ENCODE measurements at places on chromosomes 3 and 15.

GRCh38 chr15:40245666-40246450, 7.0 kb downstream of the PAK6 start:
- DNase-seq: no peak

DNA sequence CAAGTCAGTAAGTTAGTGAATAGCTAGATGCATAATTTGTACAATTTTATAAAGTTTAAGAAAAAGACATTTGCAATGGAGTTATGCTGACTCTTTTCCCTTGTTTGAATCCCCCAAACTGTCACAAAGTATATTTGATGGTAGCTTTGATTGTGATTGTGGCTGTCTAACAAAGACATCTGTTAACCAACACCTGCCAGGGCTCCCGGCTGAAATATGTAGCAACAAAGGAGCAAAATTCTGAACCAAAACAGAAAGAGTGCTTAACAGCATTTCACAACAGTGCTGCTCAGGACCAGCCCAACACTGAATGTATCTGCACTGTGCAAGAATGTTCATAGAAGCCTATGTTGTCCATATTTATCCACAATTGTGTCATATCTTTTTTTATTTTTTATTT, 39.4 kb downstream of the LEO1 start:
- no peak for DNase-seq

DNA sequence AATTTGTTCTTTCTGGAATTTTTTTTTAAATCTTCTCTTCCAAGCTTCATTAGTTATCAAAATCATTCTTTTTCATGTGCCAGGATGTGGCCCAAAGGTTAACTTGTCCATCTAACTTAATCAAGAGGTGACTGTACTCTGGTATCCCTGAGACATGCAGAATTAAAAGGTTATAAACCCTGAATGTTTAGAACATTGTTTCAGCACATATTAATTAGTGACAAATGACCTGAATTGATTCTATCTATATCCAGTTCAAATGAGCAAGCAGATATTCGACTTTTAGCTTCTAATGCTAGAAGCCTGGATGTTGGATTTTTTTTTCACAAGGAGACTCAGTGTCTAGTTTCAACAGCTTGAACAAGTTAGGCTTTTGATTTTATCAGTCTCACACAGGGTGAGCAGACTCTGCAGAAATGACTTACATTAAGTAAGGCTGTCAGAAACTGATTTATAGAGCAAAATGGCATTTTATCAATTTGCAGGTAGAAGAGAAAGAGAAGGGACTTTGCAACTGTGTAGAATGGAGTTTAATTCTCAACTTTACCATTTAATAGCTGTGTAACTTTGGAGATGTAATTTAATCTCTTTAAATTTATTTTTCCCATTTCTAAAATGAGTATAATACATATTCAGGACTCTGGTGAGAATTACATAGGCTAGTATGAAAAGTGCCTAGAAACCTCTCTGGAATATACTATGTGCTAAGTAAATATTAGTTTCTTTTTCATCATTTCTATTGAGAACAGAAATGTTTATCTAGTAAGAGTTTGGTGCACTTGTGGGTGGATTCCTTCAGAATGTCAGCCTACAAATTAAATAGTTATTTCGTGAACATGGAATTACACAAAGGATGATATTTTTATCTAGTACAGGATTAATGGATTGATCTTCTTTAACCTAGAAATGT, 100.0 kb downstream of the ALCAM start:
- DNase-seq: no peak

- DNase-seq: no peak
Measured at GRCh38 chr15:67130166-67130565, 64.8 kb downstream of the SMAD3 start.

DNA sequence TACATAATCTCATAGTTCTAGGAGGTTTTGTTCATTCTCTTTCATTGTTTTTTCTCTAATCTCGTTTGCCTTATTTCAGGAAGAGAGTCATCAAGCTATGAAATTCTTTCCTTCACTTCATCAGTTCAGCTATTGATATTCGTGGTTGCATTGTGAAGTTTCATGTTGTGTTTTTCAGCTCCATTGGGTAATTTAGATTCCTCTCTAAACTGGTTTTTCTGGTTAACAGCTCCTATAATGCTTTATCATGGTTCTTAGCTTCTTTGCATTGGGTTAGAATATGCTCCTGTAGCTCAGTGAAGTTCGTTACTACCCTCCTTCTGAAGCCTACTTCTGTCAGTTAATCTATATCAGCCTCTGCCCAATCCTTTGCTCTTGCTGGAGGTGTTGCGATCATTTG, 69.4 kb upstream of the CD96 start:
- no peak for DNase-seq

DNA sequence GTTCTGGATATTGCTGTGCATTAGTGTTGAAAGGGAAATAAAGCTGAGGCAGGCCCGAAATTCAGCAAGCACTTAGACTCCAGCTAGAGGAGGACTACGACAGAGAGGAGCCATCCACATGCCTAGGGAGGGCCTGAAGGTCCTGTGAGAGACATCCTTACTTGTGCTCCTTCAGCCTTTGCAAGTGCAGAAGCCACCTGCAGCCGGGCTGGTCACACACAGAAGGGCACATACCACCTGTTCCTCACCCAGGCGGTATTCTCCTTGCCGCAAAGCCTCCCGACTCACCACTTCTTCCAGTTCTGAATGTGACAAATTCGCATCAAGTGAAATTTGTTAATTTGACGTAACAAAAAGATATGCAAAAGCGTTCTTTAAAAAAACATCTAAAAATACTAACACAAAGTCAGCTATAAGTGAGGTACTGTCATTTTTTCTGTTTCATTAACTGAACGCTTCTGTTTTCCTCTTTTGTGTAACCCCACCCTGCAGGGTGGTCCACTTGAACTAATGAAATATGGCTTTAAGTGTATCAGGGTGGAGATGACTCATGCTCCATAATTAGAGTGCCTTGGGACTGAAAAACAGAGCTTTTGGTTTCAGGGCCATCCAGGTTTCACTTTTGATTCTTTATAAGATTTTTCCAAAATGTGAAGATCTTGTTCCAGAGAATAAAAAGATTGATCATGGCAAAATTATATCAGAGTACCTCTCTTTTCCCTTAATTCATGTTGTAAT, 467.9 kb upstream of the ATP11B start:
- DNase-seq: no peak

DNA sequence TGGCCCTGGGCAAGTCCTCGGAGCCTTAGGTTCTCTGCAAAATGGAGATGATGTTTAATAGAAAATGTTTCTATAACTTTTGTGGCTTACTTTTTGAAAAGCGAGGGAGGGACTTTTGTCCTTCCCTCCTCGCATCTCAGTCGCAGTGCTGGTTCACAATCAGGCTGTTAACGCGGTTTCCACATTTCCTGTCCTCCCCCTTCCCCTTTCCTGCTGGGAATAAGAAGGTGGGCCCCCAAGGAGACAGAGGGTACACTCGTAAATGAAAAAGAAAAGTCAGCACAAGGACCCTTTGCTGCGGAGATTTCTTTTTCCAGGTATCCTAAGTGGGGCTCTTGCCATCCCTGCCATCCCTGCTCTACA, 29.5 kb downstream of the ARHGAP31 start:
- DNase-seq: no peak

GRCh38 chr3:147090461-147090860, 315.9 kb downstream of the ZIC4 start:
- no peak for DNase-seq

- no peak for DNase-seq
Measured at GRCh38 chr3:186381424-186382216, 19.6 kb upstream of the DGKG start.

DNA sequence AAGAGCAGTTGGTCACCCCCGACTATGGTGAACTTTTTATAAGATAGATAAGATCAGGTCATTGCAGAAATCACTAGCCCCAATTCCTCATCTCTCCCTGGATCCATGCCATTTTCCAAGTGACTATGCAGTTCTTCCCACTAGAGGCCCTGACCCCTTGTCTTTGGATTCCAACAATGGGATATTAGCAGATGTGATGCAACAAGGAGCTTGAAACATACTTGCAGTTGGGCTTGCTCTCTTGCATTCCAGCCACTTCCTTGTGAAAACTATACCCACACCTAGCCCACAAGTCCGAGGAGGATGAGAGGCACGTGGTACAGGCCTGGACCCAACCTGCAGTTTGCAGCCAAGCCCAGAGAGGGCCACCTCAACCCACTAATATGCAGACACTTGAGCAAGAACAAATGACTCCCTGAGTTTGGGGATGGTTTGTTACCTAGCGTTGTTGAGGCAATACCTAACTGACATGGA, 60.6 kb downstream of the SUCLG2 start:
- no peak for DNase-seq

- no peak for DNase-seq
Measured at GRCh38 chr15:57589281-57589680, 2.4 kb upstream of the MYZAP start.

GRCh38 chr3:132378048-132378762, 39.1 kb upstream of the DNAJC13 start:
- no peak for DNase-seq

GRCh38 chr15:39803016-39803415, 20.4 kb upstream of the FSIP1 start:
- no peak for DNase-seq

- no peak for DNase-seq
Measured at GRCh38 chr15:39781967-39782302, 706 bp downstream of the FSIP1 start.

- peak; percentile 35 for DNase-seq
Measured at GRCh38 chr15:85430406-85431204, 50.2 kb downstream of the AKAP13 start.

DNA sequence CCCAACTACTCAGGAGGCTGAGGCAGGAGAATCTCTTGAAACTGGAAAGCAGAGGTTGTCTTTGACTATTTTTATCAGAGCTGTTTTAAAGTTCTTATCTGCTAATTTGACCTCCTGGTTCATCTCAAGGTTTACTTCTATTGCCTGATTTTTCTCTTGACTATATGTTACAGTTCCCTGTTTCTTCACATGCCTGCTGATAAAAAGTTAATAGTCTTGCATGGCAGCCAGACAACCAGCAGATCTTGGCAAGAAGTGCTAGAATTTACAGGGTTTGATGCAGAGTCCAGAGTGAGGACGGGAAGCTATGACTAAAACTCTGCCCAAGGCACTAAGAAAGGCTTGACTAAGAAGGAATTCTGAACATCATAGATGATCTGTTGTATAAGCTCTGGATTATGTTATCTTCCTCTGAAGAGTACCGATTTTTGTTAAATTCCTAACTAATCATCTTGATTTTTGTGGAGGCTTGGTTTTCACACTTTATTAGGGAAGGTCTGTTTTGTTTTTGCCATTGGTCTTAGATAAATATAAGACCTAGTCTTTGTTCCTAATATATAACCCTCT, 85.9 kb downstream of the CHSY1 start:
- no peak for DNase-seq

- peak; percentile 46 for DNase-seq
Measured at GRCh38 chr3:197501879-197502620, 53.7 kb downstream of the BDH1 start.

- no peak for DNase-seq
Measured at GRCh38 chr15:82150645-82151044, 104.8 kb upstream of the MEX3B start.

DNA sequence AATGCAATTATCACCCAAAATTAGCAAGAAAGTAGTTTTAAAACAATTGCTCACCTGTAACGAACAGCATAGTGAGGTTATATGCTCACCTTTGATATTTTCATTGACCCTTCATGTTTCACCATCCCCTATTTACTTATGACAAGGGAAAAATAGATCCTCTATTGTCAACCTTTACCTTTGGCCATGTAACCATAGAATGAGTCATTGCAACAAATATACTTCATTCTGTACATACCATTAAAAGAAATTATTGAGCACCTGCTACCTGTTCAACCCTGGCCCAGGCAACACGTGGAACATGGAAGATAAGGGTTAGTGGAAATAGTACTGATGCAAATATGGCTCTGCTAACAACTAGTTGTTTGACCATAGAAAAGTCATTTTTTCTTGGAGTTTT, 20.2 kb downstream of the LSAMP start:
- DNase-seq: no peak

DNA sequence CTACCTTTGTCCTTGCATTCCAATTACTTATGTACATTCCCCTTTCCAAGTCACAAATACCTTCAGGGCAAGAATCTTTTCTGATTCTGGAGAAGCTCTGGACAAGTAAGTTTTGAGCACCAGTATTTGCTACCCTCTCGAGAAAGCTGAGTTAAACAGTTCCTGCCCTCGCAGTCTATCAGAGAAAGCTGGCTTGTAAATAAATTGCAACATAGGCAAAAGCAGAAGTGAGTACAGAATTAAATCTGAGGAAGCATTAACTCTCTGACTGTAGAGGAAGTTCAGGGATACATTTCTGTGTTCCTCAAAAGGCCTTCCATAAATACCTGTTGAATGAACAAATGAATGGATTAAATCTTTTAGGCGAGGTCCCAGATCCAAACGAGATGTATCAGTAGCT, 1.2 kb downstream of the OSBPL11 start:
- no peak for DNase-seq

DNA sequence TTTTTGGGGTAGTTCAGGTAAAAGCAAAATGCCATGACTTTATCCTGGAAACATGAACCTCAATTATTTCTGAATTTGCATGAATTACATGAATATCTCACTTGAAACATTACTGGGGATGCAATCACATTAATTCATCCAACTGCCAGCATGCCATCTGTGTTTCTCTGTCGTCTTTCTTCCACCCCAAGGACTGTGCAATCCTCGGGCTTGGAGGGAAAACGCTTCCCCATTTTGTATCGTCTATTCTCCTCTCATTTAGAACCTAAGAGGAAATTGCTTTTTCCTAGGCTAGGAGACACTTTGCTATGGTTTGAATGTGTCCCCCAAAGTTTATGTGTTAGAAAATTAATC, 109.4 kb downstream of the SQOR start:
- no peak for DNase-seq

- no peak for DNase-seq
Measured at GRCh38 chr3:72944696-72945095, 51.9 kb upstream of the PPP4R2 start.

GRCh38 chr3:140128217-140128616, 193.2 kb downstream of the CLSTN2 start:
- no peak for DNase-seq

- no peak for DNase-seq
Measured at GRCh38 chr15:74369084-74369745, 1.8 kb upstream of the CYP11A1 start.

DNA sequence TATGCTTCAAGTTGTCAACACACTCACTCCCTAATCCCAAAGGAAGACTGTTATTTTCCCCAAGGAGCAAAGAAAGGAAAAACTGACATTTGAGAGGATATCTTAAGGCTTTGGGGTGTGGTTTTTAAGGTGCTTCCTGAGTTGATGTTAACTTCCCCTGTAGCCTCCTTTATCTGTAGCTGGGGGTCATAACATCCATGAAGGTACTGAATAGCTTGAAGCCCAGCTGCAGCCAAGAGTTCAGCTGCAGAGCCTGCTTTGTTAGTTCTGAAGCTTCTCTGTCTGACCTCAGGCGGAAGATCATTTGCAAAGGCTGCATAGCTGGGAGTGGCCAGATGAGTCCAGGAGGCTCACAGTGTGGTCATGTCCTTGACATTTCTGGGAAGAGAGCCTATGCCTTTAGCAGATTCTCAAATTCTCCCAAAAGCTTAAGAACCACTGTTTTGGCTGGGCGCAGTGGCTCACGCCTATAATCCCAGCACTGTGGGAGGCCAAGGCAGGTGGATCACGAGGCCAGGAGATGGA, 165.4 kb downstream of the SV2B start:
- DNase-seq: no peak

Measured in T-helper 2 cell treated with Interferon-gamma antibody and Interleukin-4, amounts not matched to agents 5 μg/mL and 100 μg/mL, for 36 hours (primary cell).